ENCODE measurements at places on chromosomes 5 and 9. TPM values are rescaled to one million over a fixed set of nuclear protein-coding genes. Genes with fewer than 3 reads are reported as not detected.

DNA sequence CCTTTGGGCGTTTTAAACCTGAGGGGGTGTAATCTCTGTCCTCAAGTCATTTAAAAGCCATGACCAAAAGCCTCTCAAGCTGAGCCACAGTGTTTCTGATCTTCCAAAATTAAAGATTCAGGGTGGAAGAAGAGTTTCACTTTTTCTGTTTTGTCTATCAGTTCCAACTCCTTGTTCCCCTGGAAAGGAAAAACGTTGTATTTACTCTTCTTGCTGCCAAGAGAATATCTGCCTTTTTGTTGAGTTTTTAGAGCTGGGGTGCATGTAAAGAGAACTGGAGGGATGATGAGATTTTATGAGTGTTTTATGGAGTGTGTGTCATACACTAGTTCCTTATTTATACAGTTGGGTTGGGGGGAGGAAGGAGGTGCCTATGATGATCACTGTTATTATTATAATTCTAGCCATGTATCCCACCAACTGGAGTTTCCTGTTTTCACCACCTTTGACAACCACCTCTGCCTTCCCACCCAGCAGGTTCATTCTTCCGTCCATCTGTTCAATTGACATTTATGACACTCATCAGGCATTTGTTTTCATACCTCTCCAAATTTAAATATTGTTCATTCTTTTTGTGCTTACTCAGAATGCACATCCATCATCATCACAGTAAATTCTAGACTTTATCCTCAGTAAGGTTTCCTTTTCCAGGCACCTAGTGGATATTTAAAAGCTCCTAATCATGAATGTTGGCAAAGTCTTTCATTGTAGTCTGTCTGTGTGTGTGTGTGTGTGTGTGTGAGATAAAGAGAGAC lies 97.9 kb upstream of the MPDZ start:
- no peak overlapping the region for H3K4me3 ChIP-seq
- peaks cover 23% of the 10 kb centered on the region for H3K4me1 ChIP-seq
- no peak for DNase-seq
- peak overlapping the region; percentile 33 for H3K27ac ChIP-seq

- H3K27me3 ChIP-seq = no peaks in the 10 kb centered on the region
- H3K4me1 ChIP-seq = peaks cover 24% of the 10 kb centered on the region
- H3K27ac ChIP-seq = no peak overlapping the region
- no peaks in the 10 kb centered on the region for H3K36me3 ChIP-seq
- H3K4me3 ChIP-seq = no peak overlapping the region
These were observed 5.8 kb upstream of the SNAPC3 start for GRCh38 chr9:15416880-15417279.

DNA sequence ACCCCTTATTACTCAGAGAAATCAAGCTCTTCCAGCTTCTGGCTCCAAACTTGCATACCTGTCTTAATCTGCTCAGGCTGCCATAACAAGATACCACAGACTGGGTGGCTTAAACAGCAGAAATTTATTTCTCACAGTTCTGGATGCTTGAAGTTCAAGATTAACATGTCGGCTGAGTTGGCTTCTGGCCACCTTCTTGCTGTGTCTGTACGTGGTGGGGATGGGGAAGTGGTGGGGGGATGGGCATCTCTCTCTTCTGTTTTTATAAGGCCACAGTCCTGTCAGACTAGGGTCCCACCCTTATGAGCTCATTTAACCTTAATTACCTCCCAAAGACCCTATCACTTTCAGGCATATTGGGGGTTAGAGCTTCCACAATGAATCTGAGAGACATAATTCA lies 140.5 kb downstream of the SV2C start:
- H3K27me3 ChIP-seq = no peaks in the 10 kb centered on the region
- no peaks in the 10 kb centered on the region for H3K36me3 ChIP-seq
- H3K27ac ChIP-seq = no peak overlapping the region
- DNase-seq = no peak

The CYLC2 gene
- not detected for total RNA-seq

- H3K27ac ChIP-seq = no peak overlapping the region
- no peaks in the 10 kb centered on the region for H3K36me3 ChIP-seq
- no peaks in the 10 kb centered on the region for H3K27me3 ChIP-seq
These were observed 35.5 kb downstream of the RAPGEF1 start for GRCh38 chr9:131704141-131704983.

The ACTL7B gene
- total RNA-seq = not detected

- no peaks in the 10 kb centered on the region for H3K4me1 ChIP-seq
- no peaks in the 10 kb centered on the region for H3K27me3 ChIP-seq
- DNase-seq = no peak
- no peaks in the 10 kb centered on the region for H3K36me3 ChIP-seq
- H3K4me3 ChIP-seq = no peak overlapping the region
These were observed 207.5 kb downstream of the LRRC70 start for GRCh38 chr5:62786099-62786498.

- no peaks in the 10 kb centered on the region for H3K4me1 ChIP-seq
- peaks cover 2% of the 10 kb centered on the region for H3K27me3 ChIP-seq
- H3K36me3 ChIP-seq = no peaks in the 10 kb centered on the region
- no peak overlapping the region for H3K4me3 ChIP-seq
- no peak for DNase-seq
These were observed 29.1 kb upstream of the ANKRD31 start for GRCh38 chr5:75265731-75266130.

GRCh38 chr9:90477535-90477934 lies 165.1 kb downstream of the DIRAS2 start:
- H3K4me1 ChIP-seq = no peaks in the 10 kb centered on the region
- H3K27me3 ChIP-seq = peaks cover 1% of the 10 kb centered on the region
- no peaks in the 10 kb centered on the region for H3K36me3 ChIP-seq
- no peak for DNase-seq
- no peak overlapping the region for H3K27ac ChIP-seq

DNA sequence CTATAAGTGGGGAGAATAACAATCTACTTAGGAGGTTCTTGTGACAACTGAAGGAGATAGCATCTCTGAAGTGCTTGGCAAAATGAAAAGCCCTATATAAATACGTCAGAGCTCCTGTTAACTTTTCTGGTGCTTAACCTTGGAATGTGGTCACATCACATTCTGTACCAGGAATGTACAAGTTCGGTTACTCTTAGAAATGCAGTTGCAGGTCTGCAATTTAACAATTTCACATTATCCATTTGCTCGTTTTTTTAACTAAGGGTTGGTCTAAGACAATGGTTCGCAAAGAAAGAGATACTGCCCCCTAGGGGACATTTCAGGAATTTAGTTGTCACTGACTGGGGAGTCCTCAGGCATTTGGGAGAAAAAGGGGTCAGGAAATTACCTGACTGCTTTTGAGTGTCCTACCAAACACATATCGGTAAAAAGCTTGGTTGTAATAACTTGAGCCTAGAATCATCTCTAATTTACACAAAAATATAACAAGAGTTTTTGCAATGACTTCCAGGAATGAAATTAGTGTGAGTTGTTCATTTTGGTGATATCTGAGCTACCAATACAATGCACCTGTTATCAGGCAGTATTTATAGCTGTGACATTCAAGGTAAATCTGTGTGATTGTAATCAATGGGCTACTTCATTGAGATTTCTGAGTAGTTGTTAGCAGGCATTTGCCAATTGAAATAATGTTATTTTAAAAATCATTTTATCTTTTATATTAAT lies 5.4 kb upstream of the HBEGF start:
- no peak for DNase-seq
- H3K4me3 ChIP-seq = no peak overlapping the region
- peaks cover 6% of the 10 kb centered on the region for H3K27me3 ChIP-seq
